NCI-H187 (cell line): ENCODE measurements at places on chromosomes 2 and 18.

DNA sequence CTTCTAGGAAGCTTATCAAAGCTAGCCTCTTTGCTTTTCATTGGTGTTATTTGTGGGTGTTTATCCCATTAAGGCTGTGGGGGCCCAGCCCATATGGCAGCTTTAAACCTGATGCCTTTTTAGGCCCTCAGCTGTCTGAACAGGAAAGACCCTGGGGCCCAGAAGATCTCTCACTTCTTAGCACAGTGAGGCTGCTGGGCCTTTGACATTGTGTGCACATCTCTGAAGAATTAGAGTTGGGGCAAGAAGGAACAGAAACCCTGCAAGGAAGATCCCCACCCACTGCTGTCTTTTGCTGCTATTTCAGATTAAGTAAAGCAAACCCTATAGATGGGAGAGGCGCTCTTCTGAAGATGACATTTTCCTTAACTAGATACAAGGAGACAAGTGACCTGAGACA is 250.0 kb downstream of the SMAD2 start:
- no peak for DNase-seq

- DNase-seq: no peak
These were observed 3.6 kb downstream of the NDUFV2 start for GRCh38 chr18:9106094-9106493.

DNA sequence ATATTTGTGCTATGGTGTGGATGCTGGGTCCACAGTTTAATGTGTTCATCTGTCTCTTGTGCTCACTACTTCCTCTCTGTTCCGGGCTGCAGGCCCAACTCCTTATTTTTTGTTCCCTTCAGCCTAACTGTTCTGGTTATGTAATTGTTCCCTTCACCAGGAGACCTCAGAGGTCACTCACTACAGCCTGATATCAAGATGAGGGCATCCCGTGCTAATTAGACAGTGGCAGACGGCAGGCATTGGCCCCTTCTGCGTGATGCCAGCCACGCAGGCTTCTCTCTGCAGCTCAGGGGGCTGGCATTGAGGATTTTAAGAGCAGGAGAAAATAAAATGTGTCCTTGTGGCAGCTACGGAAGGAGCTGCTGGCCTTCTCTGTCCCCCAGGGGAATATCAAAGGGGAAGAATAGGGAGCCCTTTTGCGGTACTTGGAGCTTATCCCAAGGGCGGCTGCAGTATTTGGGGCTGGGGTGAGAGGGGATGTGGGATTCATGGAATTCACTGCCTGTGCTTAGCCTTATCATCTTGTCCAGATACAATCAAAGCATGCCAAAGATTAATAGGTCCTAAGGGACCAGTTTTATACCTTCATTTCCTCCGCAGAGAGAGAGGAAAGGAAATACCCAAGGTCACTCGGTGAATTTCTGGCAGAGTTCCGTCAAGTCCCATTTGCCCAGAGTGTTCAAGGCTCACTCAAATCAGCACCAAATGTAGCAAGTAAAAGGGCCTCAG is 53.3 kb upstream of the TRIB2 start:
- DNase-seq: no peak

DNA sequence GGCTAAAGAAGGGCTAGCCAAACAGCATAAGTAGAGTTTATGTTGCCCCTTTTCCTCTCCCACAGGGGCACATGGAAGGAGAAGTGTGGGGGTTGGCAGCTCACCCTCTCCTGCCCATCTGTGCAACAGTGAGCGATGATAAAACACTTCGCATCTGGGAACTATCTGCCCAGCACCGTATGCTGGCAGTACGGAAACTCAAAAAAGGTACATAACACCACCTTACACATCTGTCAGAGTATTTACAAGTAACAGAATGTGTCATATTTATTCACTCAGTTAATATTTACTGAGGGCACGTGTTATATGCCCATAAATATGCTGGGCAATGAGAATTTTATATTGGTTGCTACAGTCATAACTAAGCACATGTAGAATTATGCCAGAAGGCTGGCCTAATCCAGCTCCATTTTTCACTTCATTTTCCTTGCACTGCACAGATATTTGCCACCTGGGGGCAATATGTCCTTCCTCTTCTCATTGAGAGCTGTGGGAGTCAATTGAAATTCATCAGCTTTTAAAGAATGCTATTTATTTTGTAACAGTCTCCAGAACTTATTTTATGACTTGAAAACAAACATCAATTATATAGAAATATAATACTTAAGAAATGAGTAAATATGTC is 150.6 kb downstream of the RTN4 start:
- DNase-seq: no peak

- DNase-seq: no peak
These were observed 68.7 kb downstream of the DIS3L2 start for GRCh38 chr2:232030229-232030628.

GRCh38 chr2:53786352-53786704 is 425 bp downstream of the ASB3 start:
- no peak for DNase-seq

DNA sequence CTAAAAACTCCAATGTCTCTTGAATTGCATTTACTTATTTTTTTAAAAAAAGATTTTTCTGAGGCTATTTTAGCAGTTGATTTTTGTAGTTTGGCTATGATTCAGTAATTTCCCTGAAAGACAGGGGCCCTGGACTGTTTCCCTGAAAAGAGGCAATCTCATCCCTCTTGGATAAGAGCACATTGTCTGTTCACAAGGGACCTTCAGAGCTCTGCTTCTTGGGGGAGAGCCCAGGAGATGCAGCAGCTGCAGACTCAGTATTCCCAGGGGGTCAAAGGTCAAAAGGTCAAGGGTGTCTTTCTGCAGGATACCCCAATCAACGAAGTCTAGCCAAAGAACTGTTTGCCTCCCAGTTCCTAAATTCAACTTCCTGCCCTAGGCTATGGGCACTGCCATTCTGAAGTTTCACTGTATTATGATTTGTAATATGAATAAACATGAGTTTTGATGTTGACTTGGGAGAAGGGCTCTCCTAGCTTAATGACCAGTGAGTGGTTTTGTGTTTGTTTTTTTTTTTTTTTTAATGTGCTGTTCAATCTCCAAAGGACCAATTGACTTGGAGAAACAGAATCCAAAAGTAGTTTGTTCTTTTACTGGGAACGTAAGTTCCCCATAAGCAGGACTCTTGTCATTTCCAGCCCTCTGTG is 157.0 kb upstream of the SERPINE2 start:
- DNase-seq: no peak

DNA sequence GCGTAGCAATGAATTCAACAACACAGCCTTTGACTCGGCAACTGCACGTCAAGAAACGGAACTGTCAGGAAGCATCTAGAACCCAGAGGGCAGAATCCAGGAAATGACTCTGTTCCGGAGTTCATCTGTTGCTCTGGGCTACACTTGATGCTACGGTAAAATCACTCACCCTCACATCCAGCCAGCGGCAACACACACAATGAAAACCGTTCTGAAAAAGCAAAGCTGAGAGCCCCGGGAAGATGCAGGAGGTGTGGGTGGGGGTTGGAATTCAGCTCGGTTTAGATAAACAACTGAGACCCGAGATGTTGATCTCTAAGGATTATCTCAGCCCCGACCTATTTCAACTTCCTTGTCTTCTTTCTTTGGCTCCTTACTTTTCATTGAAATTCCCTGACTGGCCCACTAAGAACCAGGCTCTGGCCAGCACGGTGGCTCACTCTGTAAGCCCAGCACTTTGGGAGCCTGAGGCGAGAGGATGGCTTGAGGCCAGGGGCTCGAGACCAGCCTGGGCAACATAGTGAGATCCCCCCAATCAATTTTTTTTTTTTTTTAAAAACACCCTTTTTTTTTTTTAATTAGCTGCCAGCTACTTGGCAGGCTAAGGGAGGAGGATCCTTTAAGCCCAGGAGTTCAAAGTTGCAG is 13.3 kb upstream of the RAB17 start:
- DNase-seq: no peak

- DNase-seq: no peak
These were observed 265.6 kb downstream of the ANAPC1 start for GRCh38 chr2:111618226-111618977.

GRCh38 chr2:23404426-23404825 is 19.4 kb downstream of the KLHL29 start:
- DNase-seq: no peak

DNA sequence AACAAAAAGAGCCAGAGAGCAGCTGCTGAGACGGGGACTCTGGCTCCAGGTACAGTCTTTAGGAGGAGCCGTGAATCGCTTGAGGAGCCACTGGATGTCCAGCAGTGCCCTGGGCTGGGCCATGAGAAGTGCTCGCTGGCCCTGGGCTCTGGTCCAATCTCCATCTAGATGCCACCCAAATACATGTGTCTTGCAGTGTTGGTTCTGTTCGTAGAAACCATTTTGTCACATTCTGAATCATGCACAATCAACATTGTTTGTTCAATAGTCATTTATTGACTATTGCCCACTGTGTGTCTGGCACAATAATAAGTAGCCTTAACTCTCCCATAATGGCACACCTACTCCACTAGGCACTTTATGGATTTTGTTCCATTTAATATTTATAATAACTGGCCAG is 26.1 kb downstream of the TYMS start:
- DNase-seq: no peak

DNA sequence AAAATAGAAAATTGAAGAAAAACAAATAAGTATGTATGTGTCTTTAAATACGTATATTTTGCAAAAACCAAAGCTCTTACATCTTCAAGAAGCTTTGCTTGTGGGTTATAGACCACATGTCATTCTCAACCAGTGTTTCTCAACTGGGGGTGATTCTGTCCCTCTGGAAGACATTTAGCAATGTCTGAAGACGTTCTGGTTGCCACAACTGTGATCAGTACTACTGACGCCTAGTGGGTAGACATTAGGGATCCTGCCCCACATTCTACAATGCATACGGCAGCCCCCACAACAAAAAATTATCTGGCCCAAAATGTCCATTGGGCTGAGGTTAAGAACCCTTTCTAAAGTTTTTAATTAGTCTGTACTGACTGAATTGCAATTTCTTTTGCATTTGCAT is 48.4 kb downstream of the UNC50 start:
- no peak for DNase-seq

DNA sequence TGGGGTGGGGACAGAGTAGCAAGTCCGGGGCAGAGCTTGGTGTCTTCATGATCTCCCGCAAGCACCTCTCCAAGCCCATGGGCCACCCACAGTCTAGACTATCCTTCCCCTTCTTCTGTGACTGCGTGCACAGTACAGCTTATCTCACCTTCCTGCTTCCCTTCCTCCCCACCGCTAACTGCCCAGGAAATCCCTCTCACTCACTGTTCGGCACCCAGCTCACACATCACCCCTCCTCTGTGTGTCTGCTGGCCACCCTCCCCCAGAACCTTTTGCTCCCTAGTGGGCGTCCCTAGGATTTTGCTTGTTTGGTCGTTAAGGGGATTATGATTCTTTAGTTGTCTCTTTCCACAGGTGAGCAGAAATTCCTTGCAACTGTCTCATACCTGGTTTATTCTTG is 31.5 kb upstream of the SMAD7 start:
- no peak for DNase-seq

DNA sequence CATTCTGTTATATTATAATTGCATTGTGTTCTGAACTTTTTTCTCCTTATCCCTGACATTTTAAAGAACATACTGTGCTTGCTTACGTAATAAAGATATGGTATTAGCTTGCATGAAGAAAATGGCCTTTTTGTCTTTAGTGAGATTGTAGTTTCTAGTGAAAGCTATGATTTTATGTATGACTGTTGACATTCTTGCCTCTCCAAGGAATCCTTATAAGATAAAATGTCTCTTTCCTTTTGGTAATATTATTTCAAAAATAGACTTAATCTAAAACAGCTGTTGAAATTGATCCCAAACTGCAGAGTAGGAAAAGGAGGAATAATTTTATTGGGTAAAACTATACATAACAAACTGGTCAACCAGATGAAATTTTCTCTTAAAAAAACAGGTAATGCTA is 40.8 kb upstream of the CCDC102B start:
- DNase-seq: no peak

DNA sequence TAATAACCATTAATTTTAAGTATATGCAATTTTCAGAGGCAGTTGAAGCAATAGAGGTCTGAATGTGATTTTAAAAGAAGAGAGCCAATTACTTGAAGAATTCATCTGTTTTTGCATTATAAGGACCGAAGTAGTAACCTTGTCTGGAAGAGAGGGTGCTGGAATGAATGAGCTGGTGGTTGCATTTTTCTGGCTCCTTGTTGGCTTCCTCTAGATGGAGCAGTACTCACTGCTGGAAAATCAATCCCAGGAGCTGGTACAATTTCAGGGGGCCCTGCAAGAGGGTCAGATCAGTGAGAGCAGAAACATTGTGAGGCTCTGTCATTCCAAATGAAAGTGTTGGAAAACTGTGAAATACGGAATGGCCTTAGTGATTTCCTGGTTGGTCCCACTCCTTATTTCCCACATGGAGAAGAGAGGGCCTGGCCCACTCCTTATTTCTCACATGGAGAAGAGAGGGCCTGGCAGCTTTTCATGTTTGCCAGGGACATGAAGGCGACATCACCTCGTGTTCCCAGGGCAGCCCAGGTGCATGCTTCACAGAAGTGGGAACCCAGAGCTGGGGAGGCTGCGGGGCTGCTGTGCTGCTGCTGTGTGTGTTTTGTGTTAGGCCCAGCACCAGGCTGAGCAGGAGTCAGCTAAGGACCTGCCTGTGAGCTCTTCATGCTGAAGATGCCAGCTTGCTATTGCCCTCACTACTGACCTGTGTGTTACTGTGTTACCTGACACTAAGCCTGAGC is 197.4 kb downstream of the SNTG2 start:
- no peak for DNase-seq

DNA sequence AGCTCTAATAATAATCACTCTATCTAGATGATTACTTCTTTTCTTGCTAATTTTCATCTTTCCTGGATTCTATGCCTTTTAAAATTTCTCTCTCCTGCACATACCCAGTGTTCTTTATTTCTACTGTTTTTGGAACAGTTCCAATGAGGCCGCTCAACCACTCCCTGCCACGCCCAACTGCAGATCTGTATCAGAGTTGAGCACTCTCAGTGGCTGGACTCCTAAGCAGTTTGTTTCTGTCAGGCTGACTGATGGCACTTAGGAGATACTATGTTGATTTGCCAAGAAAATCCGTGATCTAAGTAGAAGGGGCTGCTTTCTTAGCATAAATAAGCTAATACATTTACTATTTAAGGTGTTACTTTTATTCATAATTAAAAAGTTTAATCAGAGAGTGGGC is 192.8 kb downstream of the ARHGAP15 start:
- DNase-seq: no peak

DNA sequence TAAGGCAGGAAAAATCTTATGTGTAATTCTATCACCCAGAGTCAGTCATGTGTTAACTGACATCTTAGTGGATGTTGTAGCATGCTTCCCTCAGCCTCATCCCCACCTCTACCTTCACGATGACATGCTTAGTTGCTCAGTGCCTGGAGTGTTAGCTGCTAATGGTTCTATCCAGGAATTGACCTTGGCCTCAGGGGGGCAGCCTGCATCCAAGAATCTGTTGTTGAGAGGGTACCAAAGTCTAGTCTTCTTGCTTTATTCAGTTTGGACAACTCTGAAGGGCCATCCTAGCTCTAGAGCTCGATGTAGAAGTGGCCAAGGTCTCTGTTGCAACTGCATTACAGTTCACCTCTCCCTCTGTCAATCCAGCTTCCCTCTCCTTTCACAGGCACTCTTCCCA is 61.2 kb downstream of the ACYP2 start:
- DNase-seq: no peak

GRCh38 chr18:22848615-22849014 is 84.5 kb upstream of the RBBP8 start:
- DNase-seq: no peak

GRCh38 chr2:160097326-160097725 is 34.9 kb upstream of the PLA2R1 start:
- no peak for DNase-seq
